ENCODE measurements at places on chromosomes 3 and 15. TPM values are rescaled to one million over a fixed set of nuclear protein-coding genes. Genes with fewer than 3 reads are reported as not detected.
A peak's percentile ranks its signal among the peaks of the same experiment; 100 is the strongest.

- no peak overlapping the region for H3K27ac ChIP-seq
- H3K4me3 ChIP-seq, result no peak overlapping the region
- no peaks in the 10 kb centered on the region for H3K36me3 ChIP-seq
- no peak for DNase-seq
- H3K27me3 ChIP-seq, result no peaks in the 10 kb centered on the region
Observed at GRCh38 chr3:174330303-174330702, 528.8 kb upstream of the NAALADL2 start.

GRCh38 chr3:128404276-128405068 lies 62.2 kb downstream of the DNAJB8 start:
- H3K27ac ChIP-seq, result no peak overlapping the region
- no peak for DNase-seq
- no peaks in the 10 kb centered on the region for H3K4me1 ChIP-seq

Gene LRRC31
- 19.8 TPM for polyA plus RNA-seq

DNA sequence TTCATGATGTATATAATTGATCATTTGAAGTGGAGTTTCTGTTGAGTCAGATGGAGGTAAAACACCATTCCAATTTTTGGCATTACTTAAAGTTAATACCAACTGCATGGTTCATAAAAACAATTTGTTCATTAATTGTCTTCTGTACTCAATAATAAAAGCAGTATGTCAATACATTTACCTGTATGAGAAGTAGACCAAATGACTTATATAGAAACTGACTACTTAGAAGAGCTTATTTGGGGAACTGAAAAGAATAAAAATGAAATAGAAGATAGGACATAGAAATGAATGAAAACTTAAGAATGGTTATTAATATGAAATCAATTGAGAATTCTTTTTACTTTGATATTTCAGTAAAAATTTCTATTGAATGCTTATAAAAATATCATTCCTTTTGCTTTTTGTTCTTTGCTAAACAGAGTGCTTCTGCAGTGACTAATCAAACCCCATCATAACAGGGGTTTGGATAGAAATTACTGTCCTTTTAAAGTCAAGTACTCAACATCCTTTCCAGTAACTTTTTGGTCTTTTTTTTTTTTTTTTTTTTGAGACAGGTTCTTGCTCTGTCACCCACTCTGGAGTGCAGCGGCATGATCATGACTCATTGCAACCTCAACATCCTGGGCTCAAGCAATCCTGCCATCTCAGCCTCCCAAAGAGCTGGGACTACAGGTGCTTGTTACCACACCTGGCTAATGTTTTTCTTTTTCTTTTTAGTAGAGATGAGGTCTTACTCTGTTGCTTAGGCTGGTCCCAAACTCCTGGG lies 6.5 kb upstream of the CRYBG3 start:
- no peak for DNase-seq
- no peaks in the 10 kb centered on the region for H3K36me3 ChIP-seq
- no peaks in the 10 kb centered on the region for H3K27me3 ChIP-seq
- H3K4me1 ChIP-seq, result no peaks in the 10 kb centered on the region
- no peak overlapping the region for H3K27ac ChIP-seq
- H3K4me3 ChIP-seq, result no peak overlapping the region

DNA sequence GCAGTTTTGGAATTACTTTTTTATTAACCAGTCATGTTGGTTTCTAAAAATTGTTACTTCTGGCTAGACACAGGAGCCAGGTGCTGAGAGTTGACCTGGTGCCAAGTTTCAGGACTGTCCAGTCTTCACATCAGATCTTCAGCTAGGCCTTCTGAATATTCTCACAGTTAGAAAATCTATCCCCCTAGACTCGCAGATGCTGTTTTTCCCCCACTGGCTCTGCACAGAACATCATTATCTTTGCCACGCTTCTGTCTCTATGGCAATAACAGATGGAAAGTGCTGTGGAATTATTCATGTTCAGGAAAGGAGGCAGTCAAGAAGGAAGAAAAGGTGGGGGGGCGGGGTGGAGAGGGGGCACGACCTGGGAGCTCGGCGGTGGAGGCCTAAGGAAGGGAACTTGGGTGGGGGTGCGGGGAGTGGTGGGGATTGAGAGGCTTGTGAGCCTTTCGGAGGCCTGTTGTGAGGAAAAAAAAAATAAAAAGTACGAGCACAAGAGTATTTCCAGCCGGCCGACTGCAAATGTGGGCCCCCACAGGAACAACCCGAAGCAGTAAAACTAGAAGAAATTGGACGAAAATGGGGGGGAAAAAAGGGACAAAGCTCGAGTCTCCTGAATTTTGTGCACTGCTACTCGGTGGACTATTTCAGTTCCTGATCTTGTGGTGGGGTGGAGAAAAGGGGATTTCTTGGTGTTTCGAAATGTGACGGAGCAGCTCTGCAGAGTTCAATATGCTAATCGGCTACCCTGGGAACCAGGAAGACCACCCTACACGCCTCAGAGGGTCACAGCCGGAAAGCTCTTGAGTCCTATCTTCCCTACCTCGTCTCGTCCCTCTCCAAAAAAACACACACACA lies 1.5 kb upstream of the SKIL start:
- no peaks in the 10 kb centered on the region for H3K27me3 ChIP-seq
- H3K4me3 ChIP-seq, result peak overlapping the region; percentile 42
- peak overlapping the region; percentile 99 for H3K27ac ChIP-seq
- H3K4me1 ChIP-seq, result peaks cover 3% of the 10 kb centered on the region
- peak; percentile 75 for DNase-seq

Gene ACAN
- not detected for polyA plus RNA-seq

- H3K27ac ChIP-seq, result no peak overlapping the region
- no peak for DNase-seq
- peaks cover 24% of the 10 kb centered on the region for H3K36me3 ChIP-seq
- H3K27me3 ChIP-seq, result no peaks in the 10 kb centered on the region
Observed at GRCh38 chr3:149151843-149152242, 22.4 kb downstream of the HPS3 start.

Gene IQCF5
- not detected for polyA plus RNA-seq

Gene WDR93
- polyA plus RNA-seq, result not detected

- no peaks in the 10 kb centered on the region for H3K27me3 ChIP-seq
- no peak overlapping the region for H3K4me3 ChIP-seq
- peak; percentile 9 for DNase-seq
- H3K4me1 ChIP-seq, result no peaks in the 10 kb centered on the region
- H3K36me3 ChIP-seq, result no peaks in the 10 kb centered on the region
Observed at GRCh38 chr3:149042789-149043386, 43.4 kb downstream of the HLTF start.

Gene CYP1A1
- not detected for polyA plus RNA-seq

DNA sequence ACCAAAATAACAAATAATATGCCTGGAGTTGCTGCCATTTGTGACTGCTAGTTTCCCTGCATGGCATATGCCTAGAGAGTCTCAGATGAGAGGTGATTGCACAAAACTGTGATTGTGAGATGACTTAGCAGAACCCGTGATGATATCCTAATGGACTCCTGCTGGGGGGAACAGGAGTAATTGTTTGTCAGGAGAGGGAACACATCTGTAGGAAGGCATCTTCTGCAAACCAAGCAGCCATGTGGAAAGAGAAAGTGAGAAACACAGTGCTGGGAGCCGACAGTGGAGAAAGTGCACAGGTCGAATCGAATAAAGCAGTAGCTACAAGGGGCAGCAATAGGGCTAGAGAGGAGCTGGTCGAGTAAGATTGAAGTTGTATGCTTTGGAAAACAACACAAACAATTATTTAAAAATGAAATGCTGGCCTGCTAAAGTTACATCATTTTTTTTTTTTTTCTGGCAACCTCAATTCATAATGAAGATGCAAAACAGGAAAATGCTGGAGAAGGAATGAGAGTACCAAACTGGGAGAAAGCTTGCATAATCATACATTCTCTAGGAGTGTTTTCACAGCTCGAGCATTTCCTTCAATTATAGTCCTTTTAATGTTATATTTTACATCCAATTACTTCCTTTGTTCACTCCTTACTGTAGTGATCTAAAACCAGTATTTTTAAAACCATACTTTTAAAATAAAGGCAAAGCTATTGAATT lies 494.2 kb upstream of the AGTR1 start:
- H3K4me1 ChIP-seq, result no peaks in the 10 kb centered on the region
- H3K36me3 ChIP-seq, result no peaks in the 10 kb centered on the region
- H3K27me3 ChIP-seq, result no peaks in the 10 kb centered on the region
- DNase-seq, result no peak
- no peak overlapping the region for H3K27ac ChIP-seq

- no peaks in the 10 kb centered on the region for H3K27me3 ChIP-seq
- peak; percentile 81 for DNase-seq
- H3K4me3 ChIP-seq, result no peak overlapping the region
- H3K27ac ChIP-seq, result no peak overlapping the region
- H3K36me3 ChIP-seq, result peaks cover 18% of the 10 kb centered on the region
Observed at GRCh38 chr3:196073255-196073753, 8.6 kb downstream of the TFRC start.

DNA sequence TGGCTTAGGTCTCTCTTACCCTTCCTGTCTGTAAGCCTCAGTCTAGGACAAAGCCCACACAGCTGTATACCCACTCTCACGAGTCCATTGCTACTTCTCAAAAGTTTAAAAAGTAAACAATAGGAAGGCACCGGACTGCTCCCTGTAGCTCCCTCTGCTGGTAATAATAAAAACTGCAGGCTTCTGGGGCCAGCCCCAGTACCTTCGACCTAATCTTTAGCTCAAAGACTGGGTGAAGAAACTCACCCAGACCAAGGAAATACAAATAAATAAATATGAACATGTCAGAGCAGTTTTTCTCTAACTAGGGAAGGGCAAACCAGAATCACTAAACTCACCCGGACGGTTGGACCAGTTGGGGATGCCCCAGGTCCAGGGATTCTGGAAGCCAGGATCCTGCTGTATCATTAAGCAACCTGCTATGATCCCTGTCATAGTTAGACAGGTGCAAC lies 5.0 kb downstream of the FAM219B start:
- H3K27ac ChIP-seq, result no peak overlapping the region
- H3K36me3 ChIP-seq, result peaks cover 9% of the 10 kb centered on the region
- H3K27me3 ChIP-seq, result no peaks in the 10 kb centered on the region
- no peak overlapping the region for H3K4me3 ChIP-seq

DNA sequence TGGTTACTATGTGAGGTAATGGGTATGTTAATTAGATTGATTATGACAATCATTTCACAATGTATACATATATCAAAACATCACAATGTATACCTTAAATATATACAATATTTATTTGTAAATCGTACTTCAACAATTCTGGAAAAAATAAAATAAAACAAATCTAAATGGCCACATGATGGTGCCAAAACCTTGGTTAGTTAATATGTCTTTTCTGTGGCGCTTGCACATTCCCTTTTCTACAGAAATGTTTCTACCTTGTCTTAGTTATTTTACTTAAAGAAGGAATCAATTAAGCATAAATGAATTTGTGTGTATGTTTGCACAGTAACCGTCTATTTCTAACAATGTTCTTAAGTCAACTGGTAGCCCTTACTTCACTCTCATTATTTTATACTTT lies 53.4 kb downstream of the OXSM start:
- H3K4me1 ChIP-seq, result no peaks in the 10 kb centered on the region
- H3K36me3 ChIP-seq, result no peaks in the 10 kb centered on the region
- H3K27me3 ChIP-seq, result no peaks in the 10 kb centered on the region
- H3K27ac ChIP-seq, result no peak overlapping the region
- DNase-seq, result no peak

- no peaks in the 10 kb centered on the region for H3K36me3 ChIP-seq
- H3K4me1 ChIP-seq, result no peaks in the 10 kb centered on the region
- H3K4me3 ChIP-seq, result no peak overlapping the region
Observed at GRCh38 chr15:39434163-39434562, 146.7 kb upstream of the THBS1 start.

- H3K4me1 ChIP-seq, result peaks cover 4% of the 10 kb centered on the region
- H3K27ac ChIP-seq, result peak overlapping the region; percentile 22
- no peaks in the 10 kb centered on the region for H3K36me3 ChIP-seq
- DNase-seq, result no peak
- no peaks in the 10 kb centered on the region for H3K27me3 ChIP-seq
Observed at GRCh38 chr3:64209866-64210621, 15.2 kb downstream of the PRICKLE2 start.

GRCh38 chr3:52364322-52365035 lies 48.4 kb downstream of the DNAH1 start:
- no peak for DNase-seq
- no peak overlapping the region for H3K4me3 ChIP-seq
- H3K4me1 ChIP-seq, result no peaks in the 10 kb centered on the region
- H3K27ac ChIP-seq, result no peak overlapping the region
